ENCODE measurements at places on chromosomes 11 and 22.

DNA sequence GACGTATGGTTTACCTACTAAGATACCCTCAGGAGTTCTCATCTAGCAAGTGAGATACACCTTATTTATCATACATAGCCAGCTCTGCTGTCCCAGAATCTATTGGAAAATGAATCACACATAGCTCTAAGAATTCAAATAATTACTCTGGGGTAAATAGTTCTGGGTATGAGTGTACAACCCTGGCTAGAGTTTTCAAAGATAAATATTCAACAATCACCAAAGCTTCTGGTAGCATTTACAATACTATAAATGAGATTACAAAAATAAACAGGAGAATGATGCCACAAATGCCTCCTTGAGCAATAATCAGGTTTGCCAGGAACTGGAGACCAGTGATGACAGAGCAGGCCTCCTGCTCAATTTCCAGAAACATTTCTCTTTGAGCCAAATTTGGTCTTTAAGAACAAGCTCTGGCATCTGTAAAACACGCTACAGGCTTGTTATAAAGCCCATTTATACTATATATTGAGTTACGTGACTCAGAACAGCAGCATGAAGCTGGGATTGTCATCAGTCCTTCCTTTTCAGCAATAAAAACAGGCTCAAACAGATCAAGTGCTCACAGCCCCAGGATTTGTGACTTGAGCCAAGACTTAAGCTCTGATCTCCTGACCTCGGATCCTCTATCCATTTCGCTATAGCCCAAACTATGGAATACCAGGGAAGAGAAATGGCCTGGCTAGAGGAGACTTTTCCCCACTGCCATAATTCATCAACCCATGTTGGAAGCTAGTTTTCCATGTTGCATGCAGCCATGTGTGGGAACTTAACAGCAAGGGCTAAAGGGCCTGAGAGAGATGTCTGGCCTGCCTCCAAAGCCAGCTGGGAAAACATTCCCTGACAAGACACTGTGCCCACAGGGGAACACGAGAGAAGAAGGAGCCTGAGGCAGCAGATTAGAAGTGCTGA, 19.7 kb downstream of the RAB30 start:
- DNase-seq = no peak

GRCh38 chr11:121032546-121032945, 8.6 kb downstream of the TBCEL start:
- no peak for DNase-seq

GRCh38 chr11:44430140-44430539, 120.2 kb upstream of the ALX4 start:
- DNase-seq = no peak

GRCh38 chr11:72083414-72083813, 2.8 kb downstream of the LRRC51 start:
- DNase-seq = no peak

- no peak for DNase-seq
Measured at GRCh38 chr11:64650923-64651523, 60.0 kb downstream of the SLC22A12 start.

DNA sequence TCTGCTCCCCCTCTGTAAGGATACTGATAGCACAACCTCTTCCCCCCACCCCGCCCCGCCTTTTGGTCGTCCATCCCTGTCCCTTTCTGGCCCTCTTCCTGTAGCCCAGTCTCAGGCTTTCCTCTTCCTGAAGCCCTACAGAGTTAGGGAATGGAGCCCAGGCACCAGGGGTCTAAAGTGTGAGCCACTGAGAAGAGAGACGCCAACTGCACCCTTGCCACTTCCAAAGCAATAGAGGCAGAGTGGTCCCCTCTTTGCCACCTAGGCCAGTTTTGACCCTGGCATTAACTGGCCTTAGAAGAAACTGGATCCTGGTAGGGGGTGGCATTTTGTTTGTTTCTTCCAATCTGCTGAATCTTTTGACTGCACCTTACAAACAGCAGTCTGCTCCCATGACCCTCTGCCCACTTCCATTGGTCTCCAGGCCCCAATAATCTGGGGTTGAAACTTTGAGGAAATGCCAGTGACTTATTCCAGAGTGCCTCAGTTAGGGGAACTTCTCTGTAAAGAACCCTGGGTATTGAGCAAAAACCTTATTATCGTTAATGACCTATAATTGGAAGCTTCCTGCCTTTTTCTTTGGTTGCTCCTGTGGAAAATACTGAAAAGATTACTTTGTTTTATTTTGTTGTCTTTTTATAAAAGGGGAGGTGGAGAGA, 9.7 kb upstream of the GRK2 start:
- no peak for DNase-seq

GRCh38 chr11:106101819-106102218, 24.4 kb downstream of the AASDHPPT start:
- DNase-seq = no peak

DNA sequence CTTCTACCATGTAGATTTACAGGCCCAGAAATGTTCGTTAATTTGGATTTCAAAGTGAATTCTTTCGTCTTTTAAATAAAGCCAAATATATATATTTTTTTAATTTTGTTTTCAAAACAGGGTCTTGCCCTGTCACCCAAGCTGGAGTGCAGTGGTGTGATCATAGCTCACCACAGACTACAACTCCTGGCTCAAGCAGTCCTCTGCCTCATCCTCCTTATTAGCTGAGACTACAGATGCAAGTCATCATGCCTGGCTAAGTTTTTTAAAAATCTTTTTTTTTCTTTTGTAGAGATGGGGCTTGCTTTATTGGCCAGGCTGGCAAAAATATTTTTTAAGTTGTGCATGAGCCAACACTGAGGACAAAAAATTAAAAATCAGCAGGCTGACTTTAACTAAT, 5.0 kb upstream of the LMO2 start:
- no peak for DNase-seq

DNA sequence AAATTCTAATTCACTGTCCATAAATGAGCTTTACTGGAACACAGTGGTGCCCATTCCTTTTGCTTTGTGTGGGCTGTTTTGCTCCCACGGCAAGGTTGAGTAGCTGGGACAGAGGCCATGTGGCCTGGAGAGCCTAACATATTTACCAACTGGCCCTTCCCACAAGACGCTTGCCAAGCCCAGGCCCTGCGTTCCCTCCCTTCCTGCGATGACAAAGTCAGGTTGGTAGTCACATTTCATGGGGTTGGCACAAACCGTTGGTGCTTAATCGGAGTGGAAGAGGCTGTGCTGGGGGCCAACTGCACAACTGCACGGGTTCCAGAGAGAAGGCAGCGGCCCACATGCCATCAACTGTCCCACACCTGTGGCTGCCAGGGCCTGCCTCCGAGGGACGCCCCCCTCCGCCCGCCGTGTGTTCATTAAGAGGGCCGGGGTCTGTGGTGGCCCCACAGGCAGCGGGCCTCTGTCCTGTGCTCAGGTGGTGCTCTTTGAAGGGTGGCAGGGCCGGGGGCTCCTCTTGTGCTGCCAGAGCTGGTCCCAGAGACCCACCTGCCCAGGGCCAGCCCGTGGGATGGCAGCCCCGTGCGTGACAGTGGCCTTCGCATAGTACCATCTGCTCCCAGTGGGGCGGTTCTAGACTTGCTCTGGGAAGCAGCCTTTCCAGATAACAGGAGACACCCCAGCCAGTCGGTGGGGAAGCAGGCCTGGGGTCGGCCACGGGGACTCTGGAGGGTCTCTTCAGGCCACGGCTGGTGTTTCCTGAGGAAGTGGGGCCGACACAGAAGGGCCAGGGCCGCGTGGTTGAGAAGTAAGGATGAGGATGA, 81.5 kb upstream of the CLDN5 start:
- no peak for DNase-seq

GRCh38 chr11:14079011-14079410, 116.5 kb downstream of the SPON1 start:
- DNase-seq = peak; percentile 21

DNA sequence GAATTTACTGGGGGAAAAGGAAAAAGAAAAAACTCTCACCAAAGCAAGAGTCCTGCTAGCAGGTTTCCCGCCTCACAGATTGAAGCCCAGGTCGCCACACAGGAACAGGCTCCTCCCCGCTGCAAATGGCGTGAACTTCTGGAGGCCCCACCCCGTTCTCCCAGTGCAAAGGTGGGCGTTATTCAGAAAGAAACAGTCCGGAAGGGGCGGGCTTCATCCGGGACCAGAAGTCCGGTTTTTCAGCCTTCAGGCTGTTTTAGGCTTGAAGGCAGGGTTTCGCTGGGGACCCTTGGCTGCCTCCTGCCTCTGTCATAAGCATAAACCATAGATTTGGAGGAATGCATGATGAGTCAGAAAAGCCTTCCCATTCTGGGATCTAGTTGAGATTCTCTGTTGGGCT, 148.3 kb upstream of the POU2AF2 start:
- no peak for DNase-seq

DNA sequence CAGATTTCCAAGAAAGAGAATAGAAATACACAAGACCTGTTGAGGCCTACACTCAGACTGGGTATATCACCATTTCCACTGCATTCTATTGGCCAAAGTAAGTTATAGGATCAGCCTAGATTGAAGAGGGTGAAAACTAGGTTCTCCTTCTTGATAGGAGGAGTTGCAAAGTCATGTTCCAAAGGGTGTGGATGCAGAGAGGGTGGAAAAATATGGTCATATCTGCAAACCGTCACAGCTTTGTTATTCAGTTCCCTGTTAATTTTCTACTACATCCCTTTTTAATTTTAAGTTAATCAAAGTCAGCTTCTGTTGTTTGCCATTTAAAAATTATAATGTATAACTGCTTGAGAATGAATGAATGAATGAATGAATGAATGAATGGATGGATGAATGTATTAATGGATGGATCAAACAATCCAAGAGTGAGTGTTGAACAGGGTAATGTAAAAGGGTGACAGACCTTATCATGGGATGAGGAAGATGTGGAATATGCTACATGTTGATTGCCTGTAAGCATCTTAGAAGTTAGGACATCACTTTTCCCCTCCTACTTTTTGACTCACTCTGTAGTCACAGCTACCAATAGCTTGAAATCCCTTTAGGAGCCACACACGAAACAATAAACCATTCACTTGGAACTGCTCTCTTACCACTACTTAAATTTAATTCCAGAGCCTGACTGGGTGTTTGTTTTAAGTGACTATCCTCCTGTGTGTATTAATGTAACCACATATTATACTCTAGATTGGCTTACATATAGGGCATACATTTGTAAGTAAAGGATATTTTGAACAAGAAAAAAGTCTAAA, 121.5 kb downstream of the CCDC34 start:
- no peak for DNase-seq

- DNase-seq = no peak
Measured at GRCh38 chr22:22019659-22020424, 37.3 kb upstream of the TOP3B start.

GRCh38 chr11:10317151-10317755, 12.4 kb downstream of the ADM start:
- no peak for DNase-seq

DNA sequence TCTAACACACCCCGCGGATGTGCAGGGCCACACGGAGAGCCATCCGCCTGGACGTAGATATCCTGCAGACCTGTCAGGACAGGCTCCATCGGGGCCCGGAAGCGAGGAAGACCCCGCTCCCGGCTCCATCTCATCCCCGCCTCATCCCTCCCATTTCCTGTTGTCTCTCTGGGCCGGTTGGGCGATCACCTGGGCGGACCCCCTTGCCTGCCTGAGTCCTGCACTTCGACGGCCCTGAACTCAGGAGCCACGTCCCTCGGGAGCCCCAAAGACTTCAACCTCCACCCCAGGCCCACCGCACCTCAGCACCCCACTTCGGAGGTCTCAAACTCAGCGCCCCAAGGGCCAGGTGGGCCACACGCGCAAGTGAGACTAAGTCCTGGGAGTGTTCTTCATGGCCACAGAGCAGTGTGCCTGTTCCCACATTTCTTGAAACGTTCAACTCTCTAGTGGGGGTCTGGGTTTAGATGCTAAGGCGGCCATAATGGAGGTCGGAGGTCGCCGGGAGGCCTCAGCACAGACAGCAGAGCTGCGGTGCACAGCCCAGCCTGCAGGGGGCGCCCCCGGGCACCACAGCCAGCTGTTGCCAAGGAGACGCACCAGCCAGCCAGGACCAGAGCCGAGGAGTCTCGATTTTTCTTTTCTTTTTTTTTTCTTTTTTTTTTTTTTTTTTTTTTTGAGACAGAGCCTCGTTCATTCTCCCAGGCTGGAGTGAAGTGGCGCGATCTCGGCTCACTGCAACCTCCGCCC, 26.0 kb upstream of the FADD start:
- no peak for DNase-seq

DNA sequence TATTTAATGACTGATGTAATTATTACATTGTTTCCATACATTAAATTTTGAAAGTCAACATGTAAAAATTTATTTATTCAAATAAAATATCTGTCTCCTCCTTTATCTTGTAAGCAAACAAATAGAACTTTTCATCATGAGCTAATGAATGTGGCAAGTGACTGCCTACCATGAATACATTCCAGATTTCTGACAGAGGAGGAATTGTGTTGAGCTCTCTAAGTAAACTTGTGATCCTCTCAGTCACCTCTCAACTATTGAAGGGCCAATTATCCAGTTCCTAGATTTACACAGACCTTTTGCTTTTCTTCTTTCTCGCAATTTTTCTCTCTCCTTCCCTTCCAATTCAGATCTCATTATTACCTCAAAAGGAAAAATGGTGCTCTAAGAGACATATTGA, 21.5 kb downstream of the PRRG4 start:
- no peak for DNase-seq

DNA sequence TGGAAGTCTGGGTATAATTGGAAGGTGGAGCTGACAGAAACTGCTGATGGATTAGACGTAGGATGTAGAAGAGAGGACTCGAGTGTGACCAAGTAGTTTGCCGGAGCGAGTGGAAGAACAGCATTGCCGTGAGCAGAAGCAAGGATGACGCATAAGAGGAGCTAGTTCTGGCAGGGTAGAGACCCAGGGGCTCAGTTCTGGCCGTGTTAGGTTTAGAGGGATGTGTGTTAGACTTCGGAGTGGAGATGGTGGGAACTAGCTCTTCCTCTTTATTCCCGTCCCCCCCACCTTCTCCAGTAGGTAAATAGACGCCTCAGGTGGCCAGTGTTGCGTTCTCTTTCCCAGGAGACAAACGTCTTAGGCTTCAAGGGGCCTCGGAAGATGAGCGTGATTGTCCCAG, 19.1 kb downstream of the TUB start:
- DNase-seq = no peak

DNA sequence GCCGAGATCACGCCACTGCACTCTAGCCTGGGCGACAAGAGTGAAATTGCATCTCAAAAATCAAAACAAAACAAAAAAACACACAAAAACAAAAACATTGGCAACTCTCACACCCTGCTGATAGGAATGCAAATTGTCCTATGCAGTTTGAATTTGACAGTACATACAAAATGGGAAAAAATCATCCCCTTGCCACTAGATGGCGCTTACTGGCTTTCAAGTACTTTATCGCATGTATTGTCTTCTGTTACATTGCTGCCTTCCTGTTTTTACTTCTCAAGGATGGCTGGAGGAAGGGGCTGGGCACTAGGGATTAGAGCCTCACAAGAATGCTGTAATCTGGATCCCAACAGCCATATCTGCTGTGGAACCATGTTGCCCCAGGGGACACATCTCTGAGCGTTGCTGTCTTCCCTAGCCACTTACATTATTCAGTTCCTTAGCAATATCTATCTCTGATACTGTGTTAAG, 59.4 kb upstream of the A4GALT start:
- DNase-seq = peak; percentile 64

GRCh38 chr11:34238966-34239365, 118.8 kb downstream of the ABTB2 start:
- no peak for DNase-seq

- DNase-seq = no peak
Measured at GRCh38 chr22:17083255-17083654, 1.5 kb upstream of the IL17RA start.
